ENCODE measurements at places on chromosomes 13 and 19.
A peak's percentile ranks its signal among the peaks of the same experiment; 100 is the strongest.

- peak; percentile 16 for DNase-seq
These were observed at the start of gene ZSCAN1 for GRCh38 chr19:58033741-58034476. ZSCAN1 (plus strand) TSS chr19:58034025; CDS start chr19:58037837, 3,812 bp downstream.

GRCh38 chr19:50266896-50267295, 62.3 kb downstream of the KCNC3 start:
- peak; percentile 35 for DNase-seq

DNA sequence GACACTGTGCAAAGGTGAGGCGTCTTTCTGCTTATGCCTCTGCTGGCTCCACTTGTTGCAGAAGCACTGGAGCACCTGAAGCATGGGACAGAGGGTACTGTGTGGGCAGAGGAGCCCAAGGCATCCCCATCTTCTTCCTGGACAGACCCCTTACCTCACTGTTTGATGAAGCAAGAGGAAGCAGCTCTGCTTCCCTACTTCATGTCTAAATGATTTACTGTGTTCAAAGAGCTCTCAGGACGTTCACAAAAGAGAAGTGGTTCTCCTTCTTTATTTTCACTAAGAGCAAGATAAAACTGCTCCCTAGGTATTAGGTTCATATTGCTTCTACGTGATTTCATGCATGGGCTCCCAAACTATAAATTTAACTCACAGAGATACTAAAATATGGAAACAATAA, 1635.4 kb upstream of the SLC10A2 start:
- DNase-seq = no peak

DNA sequence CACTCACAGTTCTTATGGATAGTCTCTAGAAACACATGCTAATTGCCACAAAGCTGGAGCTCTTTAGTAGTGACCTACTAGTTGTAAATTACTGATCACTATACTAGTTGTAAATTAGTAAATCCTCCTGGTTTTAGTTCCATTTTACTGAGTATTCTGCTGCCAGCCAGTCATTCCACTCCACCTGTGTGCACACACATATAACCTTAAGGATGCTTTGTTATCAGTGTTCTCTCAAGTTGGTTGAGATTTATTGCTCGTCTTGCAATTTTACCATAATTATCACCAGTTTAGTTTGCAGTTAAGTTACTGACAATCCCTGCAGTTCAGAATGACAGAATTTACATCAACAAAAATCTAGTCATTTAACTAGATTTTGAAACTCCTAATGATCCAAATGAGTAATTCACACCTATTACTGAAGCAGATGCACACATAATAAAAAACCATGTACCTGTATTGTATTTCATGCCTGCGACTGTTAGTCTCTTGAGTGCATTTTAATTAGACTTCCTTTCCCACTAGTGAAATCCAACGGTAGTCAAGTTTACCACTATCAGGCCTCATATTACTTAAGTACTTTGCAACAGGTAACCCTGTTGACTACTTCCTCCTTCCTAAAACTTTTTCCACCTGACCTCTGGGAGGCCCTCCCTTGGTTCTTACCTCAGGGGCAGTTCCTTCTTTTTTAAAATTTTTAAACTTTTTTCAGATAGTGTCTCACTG, 7.6 kb downstream of the TPT1 start:
- DNase-seq = no peak

DNA sequence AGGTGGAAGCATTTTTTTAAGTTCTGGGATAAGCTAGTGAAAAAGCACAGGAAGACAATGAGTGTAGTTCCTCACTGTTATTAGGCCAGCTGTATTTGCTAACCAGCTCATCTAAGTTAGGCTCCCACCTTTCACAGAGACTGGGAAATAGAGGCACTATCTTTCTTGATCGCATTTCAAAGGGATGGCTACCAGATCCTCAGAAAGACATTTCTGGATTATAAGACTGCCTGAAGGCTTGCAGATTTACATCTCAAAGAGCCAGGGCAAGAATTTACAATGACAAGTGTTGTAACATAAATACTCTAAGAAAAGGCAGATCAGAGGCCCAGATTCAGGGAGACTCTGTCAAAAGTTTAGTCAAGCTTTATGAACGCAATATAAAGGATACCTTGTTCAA, 1005.5 kb downstream of the PCDH9 start:
- no peak for DNase-seq

DNA sequence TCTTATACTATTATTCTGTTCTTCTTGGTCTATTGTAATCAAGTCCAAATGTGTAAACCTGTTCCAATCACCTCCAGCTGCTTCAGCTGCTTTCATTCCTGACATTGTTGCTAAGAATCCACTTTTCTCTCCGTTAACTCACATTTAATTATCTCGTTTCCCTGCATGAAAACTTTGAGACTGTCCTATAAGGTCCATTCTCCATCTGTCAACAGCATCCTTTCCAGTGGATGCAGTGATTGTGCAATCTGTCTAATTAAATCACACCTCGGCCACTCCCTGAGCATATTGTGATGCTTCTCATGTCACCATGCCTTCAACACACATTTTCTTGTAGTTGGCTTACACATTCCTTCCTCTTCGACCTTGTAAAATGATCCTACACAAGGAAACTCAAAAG, 1626.9 kb upstream of the SLC10A2 start:
- no peak for DNase-seq

DNA sequence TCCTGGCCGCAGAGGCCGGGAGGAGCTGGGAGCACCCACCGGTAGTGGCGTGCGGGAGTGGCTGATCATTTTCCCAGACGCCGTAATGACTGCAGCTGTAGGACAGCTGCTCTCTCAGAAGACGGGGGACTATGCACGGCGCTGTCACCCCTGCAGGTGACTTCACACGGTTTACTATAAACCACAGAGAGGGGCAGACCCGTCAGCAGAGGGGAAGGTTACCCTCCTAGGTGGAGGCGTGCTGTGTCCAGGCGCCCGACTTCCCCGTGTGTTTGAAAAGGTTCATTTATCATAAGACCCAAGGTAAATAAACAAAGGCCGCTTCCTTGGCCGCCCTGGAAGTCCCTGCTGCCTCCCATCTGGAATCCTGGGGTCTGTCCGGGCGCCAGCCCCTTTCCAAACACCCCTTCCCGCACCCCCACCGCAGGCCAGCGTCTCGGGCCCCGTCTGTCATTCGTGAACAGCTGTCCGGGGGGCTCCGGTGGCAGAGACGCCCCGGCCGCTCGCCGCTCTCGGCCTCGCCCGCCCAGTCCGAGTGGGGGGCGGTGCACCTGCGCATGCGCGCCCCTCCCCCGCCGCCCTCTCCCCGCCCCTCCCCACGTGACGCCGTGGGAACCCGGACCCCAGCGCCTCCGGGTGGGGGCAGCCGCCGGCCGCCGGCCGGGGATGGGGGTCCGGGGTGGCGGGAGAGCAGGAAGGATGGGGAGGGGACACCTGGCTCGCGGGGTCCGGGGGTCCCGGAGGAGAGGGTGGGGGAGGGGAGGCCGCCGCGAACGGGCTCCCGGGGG, 915 bp downstream of the SHC2 start:
- DNase-seq = peak; percentile 35

DNA sequence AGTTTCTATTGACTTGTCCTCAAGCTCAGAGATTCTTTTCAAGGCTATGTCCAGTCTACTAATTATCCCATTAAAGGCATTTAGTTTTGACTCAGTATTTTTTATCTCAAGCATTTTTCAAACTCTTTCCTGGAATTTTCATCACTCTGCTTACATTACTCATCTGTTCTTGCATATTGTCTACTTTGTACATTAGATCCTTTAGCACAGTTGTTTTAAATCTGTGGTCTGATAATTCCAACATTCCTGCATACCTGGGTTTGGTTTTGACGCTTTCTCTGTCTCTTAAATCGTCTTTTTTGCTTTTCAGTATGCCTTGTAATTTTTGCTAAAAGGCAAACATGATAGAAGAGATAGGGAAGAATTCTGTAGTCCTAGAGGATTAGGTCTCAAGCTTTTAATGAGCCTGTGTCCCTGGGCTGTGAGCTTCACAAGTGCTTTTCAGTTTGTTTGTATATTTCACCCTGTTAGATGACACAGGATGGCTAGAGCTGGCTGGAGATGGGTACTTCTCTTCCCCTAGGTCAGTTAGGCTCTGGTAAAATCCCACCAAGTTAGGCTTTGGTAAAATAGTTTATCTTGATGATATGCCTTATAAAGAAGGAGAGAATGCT, 46.1 kb upstream of the GPC6 start:
- no peak for DNase-seq

GRCh38 chr19:5961969-5962945, 15.7 kb downstream of the RANBP3 start:
- peak; percentile 46 for DNase-seq

- DNase-seq = no peak
These were observed 39.8 kb upstream of the MCF2L start for GRCh38 chr13:112928972-112929782.

DNA sequence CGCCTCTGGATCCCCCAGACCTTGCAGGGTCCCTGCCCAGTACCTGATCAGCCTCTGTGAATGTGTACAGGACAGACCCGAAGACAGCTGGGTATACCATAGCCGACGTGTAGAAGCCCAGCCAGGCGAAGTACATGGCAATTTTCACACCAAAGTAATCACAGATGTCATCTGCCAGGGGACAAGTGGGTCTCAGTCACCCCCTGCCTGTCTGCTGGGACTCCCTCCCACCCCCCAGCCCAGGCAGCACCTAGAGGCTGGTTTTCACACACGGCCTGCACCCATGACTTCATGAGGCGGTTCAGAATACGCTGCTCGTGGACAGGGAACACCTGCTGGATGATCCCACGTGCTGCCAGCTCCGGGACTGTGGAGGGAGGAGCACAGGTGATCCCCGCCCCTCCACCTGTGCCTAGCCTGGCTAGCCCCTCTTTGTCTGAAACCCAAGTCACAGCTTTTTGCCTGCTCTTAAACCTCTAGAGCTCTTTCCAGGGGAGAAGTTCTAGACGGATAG, 3.6 kb downstream of the ANO8 start:
- DNase-seq = no peak

DNA sequence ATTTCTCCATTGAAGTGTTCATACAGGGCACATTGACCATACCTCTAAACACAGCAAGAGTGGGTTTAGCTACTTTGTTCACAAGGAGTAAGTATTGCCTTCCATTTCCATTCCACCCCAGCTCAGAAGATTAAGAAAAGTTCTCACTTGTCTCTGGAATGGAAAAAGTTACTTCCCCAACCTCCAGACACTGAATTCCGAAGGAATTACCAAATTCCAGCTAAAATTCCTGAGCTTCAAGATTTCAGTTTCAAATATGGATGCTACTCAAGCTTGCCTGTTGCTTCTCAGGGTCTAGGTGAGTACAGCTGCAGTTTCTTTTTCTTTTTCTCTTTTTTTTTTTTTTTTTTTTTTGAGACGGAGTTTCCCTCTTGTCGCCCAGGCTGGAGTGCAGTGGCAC, 33.6 kb downstream of the TEX26 start:
- DNase-seq = no peak

DNA sequence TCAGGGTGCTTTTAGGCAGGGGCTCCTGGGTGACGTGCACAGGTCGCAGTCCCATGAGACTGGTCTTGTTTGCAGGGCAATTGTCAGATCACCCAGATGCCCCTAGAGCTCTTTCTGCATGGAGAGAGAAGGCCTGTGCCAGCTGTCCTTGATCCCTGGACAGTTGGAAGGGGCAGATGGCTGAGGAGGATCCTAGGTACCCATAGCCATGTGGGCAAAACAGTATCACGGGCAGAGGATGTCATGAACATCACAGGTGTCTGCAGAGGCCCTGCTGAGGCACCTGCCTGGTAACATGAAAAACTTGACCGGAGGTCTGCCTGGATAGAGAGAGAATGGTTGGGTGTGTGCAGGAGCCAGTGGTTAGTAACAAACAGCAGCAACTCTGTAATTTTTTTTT, 99.3 kb downstream of the ZNF536 start:
- no peak for DNase-seq

GRCh38 chr13:32001154-32001768, 30.3 kb upstream of the FRY start:
- DNase-seq = no peak

DNA sequence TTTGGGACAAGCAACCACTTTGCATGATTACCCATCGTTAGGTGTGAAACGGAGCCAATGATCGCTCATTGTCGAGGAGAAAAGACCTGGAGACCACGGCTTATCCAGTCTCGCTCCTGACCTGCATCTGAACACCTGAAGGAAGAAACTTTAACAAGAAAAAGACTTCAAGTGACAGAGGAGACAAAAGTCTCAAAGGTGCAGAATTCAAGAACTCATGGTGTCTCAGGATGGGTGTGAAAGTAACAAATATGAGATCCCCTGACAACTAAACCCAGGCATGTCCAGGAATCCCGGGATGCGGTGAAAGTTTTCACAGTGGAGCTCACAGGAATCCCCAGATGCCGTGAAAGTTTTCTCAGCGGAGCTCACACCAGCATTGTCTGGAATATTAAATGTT, 6.3 kb upstream of the ATP11A start:
- DNase-seq = no peak

DNA sequence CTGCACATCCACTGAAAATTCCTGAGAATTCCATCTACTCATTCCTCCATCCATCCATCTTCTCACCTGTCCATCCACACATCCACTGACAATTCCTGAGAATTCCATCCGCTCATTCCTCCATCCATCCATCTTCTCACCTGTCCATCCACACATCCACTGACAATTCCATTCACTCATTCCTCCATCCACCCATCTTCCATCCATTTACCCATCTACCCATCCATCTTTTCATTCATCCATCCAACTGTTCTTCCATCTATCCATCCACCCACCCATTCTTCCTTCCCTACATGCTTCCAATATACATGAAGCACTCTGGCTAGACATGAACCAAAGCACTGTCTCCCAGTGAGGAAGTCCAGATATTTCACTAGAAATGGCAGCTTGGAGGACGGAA, 15.6 kb downstream of the TRPM4 start:
- DNase-seq = no peak

GRCh38 chr13:113875837-113876281, 12.0 kb upstream of the GAS6 start:
- no peak for DNase-seq

- no peak for DNase-seq
These were observed 768 bp downstream of the TMPRSS9 start for GRCh38 chr19:2360833-2361232.

DNA sequence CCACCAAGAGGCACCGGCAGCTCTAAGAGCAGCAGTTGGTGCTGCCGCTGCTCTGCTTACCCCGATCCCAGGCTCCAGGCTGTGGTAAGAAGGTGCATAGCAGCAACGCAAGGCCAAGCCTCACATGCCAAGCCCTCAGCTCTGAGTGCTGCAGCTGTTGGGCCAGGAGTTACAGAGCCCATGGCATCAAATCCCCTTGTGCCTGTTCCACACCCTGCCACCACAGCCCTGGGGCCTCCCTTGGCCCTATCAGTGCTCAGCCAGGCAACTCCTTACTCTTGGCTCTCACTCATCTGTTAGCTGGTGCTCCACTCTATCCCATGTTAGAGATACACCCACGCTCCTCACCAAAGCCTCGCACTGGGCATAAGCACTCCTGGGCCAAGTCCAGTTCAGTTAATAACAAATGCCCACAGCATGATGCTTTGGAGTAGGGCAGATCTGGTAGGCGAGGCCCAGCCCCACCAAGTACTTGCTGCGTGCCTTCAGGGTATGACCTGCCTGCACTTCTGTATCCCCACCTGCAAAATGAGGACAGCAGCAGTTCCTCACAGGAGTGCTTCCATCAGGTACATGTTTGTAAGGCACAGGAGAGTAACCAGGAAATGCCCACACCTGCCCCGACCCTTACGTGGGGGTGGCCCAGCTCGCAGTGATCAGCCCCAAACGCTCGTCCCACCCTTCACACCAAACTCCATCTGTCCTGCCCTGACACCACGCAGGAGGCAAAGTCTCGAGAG, 16.2 kb downstream of the AKAP8L start:
- DNase-seq = no peak

- DNase-seq = no peak
These were observed 814.7 kb upstream of the ATXN8OS start for GRCh38 chr13:69292789-69293425.

GRCh38 chr13:109156181-109156935, 526.9 kb downstream of the MYO16 start:
- DNase-seq = no peak

GRCh38 chr13:103199380-103200088, 133.3 kb upstream of the SLC10A2 start:
- no peak for DNase-seq

All from activated naive CD8-positive, alpha-beta T cell treated with anti-CD3 and anti-CD28 coated beads, Interleukin-2, amount 50 U/mL, for 24 hours (primary cell).